ENCODE measurements at places on chromosomes 2 and 18.

- DNase-seq: no peak
These were observed 315.2 kb downstream of the TDRD15 start for GRCh38 chr2:21438949-21439348.

DNA sequence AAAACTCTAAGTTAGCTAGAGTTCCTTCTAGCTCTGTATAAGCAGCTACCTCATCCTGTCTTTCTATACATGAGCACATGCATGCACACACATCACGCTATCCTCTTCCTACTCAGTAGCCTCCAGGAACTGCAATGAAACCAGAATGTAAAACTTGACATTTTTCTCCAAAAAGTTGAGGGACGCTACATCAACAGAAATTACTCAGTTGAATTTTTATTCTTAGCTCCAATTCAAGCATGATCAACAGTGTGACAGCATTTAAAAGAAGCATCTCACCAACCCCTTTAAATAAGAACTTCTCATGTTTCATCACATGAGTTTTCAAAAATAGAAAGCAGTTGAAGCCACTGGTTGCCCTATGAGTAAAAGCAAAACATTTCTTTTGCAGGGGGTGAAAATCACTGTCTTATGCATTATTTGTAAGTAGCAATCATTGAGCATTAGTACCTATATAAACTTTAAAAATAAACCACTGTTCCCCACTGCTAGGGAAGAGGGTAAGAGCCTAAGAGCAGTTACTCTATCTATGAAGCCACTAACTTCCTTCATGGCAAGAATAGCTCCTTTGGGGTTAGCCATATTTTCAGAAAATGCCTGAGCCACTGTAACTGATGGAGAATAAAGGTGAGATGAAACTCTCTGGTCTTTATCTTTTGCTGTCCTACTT, 77.9 kb upstream of the ARL5A start:
- no peak for DNase-seq

DNA sequence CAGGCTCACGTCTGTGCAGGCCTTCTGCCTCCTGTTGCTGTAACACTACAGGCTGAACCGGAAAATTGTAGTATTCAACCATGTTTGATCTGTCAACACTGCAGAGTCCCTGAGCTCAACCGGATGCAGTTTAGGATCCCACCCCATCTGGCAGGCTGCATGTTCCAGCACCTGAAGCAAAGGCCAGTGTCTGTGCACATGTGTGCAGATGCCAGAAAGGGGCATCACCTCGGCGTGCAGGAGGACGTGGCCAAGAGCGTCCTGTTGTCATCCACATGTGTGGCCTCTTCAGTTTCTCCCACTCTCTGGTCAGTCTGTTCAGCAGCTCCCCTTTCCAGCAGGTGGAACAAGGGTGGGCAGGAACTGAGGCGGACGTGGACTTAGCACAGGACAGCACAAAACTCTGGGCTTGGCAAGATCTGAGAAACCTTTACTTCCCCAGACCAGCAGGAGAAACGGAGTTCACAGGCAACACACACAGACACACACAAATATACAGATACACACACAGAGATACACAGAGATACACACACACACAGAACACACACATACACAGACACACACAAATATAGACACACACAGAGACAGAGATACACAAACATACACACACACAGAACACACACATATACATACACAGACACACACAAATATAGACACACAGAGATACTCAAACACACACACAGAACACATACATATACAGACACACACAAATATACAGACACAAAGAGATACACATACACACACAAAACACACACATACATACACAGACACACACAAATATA, 111.3 kb downstream of the NDUFA10 start:
- no peak for DNase-seq

GRCh38 chr18:57947117-57947516, 96.9 kb upstream of the NEDD4L start:
- no peak for DNase-seq

DNA sequence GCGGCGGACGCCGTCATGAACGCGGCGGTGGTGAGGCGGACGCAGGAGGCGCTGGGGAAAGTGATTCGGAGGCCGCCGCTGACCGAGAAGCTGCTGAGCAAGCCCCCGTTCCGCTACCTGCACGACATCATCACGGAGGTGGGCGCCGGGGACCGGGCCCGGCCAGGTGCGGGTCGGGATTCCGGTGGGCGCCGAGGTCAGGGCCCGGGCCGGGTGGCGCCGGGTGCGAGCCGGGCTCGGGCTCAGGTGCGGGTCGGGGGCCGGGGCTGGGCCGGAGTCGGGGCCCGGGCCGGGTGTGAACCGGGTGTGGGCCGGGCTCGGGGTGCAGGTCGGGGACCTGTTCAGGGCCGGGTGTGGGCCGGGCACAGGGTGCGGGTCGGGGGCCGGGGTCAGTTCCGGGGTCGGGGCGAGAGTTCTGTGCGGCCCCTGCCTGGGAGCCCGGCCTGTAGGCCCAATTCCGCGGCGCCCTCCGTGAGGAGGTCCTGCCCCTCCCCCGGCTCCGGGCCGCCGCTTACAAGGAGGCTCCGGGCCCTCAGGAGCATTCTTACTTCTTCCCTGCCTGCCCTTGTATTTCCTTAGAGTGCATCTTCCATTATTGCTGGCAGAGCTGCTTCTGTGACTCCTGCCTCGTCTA, 447 bp downstream of the TRAF3IP1 start:
- no peak for DNase-seq
